Left cardiac atrium (tissue), 4 donors: ENCODE measurements at places on chromosomes 1 and 21. TPM values are rescaled to one million over a fixed set of nuclear protein-coding genes. Genes with fewer than 3 reads are reported as not detected.

DNA sequence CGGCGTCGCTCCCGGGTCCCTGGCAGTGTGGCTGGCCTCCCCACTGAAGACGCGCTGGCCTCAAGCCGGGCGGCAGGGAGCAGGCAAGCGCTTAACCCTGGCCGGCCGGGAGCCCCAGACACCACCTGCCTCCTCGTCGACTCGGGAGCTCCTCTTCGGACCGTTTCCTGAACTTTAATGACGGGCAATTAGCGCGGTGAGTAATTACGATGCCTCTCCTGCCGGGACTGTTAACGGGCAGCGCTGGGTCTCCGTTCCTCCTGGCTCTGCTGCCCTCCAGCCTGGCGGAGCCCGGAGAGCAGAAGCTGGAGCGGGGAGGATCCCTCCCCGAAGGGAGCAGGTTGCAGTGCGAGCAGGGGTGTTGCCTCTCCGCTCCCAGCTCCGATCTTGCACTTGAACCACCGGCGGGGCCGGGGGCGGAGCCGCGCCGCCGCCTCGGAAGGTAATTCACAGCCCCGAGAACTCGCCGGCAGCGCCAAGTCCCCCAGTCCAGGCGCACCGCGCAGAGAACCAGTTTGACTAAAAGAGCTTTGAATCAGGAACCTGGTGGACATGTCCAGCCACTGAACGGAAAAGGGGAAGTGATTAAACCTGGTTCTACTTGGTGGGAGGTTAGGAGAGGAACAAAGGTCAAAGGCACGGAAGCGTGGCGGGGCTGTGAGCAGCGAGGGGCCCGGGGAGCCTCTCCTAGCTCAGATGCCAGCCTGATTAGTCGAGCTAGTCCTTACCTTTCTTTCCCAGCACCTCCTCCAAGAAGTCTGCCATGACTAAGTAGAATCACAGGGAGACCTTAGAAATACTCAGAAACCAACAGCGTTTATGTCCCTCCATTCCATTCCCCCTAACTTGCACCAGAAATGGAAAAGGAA is 18.3 kb upstream of the PLEKHA6 start:
- DNase-seq, result peak; percentile 39

DNA sequence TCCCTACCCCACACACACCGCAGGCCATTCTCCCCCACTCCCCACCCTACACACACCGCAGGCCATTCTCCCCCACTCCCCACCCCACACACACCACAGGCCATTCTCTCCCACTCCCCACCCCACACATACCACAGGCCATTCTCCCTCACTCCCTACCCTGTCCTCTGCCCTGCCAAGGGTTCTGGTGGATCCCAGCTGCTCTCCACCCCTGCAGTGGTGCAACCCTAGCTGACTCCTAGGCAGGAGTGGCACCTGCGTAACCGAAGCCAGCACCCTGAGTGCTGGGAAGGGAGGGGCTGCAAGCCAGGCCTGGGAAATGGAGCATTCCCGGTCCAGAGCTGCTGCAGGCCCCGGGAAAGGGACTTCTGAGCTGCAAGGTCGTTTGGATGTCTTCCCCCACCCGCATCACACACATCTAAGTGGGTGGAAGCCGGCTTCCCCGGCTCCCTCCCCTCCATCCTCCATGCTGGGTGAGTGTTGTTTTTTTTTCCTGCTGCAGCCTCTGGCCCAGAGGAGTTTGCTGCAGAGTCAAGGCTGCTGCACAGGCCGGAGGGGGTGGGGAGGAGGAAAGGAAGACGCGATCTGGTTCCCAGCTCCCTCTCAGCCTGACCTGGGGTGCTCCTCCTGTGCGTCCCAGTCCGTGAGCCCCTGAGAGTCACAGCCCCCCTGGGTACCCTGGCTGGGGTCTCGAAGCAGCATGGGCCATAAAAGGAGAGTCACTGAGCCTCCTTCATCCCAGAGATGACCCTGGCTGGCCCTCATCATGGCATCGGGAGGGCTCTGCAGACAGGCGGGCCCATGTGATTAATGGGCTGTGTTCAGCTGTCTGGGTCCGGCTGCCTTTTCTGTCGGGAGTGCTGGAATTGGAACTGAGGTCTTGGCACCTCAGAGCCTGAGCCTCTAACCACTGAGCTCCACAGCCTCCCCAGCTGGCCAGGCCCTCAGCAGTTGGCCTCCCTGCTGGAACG is 16.1 kb downstream of the H6PD start:
- DNase-seq, result no peak

DNA sequence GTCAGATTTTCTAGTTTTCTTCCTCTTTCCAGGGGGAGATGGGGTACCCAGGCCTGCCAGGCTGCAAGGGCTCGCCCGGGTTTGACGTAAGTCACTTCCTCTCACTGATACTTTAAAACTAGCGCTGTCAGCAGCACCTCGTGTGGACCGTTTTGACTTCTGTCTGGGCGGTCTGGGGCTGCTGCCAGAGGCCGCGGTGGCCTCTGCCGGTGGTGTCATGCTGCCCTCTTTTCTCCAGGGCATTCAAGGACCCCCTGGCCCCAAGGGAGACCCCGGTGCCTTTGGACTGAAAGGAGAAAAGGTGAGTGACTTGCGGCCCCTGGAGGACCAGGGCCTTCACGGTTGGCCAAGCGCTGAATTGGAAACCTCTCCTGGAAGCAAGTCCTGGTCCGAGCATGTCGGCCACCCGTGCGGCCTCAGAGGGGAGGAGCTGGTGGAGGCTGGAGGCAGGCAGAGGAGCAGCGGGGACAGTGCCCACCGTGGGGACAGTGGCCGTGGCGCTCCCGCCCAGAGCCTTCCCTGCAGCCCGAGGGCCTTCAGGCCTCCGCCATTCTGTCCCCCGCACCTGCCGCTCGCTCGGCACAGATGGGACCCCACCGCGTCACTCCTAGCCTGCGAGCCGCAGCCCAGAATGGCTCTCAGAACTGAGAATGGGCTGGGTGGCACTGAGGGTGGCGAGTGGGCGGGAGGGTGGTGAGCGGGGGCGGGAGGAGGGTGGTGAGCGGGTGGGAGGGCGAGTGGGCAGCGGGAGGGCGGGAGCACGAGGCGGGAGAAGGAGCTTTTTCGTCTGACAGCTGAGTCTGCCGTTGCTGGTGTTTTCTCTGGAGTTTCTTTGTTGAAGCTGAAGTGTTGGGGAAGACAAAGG is 9.4 kb downstream of the COL6A1 start:
- no peak for DNase-seq

DNA sequence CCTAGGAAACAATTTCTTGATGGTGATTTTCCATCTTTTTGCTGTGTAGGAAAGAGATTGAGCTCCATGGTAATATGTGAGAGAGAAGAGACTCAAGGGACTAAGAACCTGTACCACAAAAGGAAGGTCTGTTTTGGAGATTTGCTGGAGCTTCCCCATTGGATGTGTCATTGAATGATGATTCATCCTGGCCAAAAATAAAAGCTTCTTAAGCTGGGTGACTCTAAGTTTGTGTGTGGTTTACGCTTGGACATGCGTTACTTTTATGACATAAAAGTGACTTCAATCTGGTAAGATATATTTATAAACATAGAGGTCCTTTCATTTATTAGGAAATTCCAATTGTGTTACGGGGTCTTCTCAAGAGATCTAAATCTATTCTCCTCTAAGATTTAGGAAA is 17.4 kb upstream of the IL19 start:
- no peak for DNase-seq

DNA sequence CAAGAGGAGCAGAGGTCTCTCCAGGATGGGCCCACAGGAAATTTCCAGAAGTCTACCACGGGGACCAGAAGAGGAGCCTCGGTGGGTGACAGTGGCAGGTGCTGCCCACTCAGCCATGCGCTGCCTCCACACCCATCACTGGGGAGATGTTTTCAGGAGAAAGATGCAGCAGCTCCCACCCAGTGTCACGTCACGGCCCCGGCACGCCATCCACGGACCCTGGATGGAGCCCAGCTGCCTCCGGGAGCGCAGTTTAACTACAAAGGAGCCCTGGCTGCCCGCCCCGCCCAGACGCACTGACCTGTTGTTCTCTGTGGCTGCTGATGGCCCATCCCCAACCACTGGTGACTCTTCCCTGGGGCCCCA is 6.8 kb downstream of the TSPEAR start:
- DNase-seq, result no peak

- DNase-seq, result no peak
These were observed 166.9 kb downstream of the HLX start for GRCh38 chr1:221045842-221046831.

DNA sequence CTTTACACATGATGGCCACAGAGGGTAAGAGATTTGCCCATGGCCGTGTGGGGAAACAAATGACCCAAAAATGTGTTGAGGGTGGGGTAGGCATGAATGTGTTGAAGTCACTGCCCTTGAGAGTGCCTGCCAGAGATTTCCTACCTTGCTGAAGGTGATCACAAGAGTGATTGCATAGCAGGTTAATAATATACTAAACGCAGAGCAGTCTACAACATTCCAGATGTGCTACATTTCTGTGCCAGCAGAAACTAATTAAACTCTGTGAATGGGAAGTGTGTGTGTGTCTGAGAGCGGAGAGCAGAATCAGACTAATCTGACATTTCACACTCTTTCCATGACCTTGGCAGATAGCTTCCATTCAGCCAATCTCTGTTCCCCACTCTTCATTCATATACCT is 93.3 kb upstream of the CD53 start:
- DNase-seq, result no peak

- no peak for DNase-seq
These were observed 1.8 kb downstream of the CDKN2C start for GRCh38 chr1:50971748-50972305.

DNA sequence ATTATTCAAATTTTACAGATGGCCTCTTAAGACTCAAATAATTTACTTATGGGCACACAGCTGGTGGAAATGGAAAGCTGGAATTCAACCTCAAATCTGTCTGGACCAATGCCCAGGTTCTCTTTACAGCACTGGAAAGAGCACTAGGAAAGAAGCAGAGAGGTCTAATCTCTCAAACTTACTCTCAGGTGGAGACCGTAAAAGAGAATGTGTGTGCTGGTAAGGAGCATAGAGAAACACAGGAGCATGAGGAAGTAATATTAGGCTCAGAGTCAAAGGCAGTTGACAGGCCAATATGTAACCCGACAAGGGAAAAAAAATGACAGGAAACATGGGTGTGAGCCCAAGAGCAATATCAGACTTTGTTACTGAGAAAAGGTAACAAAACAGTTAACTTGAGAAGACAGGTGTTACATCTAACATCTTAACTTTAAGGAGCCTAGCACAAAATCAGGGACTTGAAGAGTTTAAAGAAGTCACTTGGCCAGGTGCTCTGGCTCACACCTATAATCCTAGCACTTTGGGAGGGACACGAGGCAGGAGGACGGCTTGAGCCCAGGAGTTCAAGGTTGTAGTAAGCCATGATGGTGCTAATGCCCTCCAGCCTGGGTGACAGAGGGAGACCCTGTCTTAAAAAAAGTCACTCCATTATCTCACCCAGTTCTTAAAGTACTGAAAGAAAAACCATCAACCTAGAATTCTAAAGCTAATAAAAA is 20.7 kb downstream of the PPP1R15B start:
- no peak for DNase-seq

- no peak for DNase-seq
These were observed 44.9 kb downstream of the GFI1 start for GRCh38 chr1:92441697-92442342.

DNA sequence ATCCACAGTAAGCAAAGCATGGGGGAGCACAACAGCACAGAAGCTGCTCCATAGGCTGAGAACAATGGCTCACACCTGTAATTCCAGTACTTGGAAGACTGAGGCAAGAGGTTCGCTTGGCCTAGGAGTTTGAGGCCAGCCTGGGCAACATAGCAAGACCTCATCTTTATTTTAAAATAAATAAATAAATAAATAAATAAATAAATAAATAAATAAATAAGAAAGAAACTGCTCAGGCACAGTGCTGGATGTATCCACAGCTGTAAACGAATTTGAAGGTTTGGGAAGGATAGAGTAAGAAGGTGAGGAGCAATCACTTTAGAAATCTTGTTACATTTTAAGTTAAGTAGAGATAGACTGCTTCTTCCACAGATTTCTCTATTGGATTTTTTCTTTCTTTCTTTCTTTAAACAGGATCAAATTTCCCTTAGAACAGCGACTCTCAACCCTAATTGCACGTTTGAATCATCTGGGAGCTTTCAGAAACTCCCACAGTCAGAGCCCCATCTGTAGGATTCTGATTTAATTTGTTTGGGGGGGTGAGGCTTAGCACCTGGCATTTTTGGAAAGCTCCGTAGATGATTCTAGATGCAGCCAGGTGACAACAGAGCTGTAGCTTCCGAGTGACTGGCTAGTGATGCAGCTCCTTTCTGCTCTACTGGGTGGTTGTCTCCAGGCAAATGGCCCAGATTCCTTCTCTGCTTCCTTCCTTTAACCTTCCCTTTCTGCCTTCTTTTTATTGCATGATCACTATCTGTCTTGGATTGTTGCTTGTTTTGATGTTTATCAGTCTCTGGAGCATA is 53.5 kb downstream of the S1PR1 start:
- no peak for DNase-seq

GRCh38 chr1:7554385-7555235 is 216.5 kb upstream of the VAMP3 start:
- peak; percentile 22 for DNase-seq

GRCh38 chr1:114524944-114525343 is 13.9 kb upstream of the TRIM33 start:
- no peak for DNase-seq

DNA sequence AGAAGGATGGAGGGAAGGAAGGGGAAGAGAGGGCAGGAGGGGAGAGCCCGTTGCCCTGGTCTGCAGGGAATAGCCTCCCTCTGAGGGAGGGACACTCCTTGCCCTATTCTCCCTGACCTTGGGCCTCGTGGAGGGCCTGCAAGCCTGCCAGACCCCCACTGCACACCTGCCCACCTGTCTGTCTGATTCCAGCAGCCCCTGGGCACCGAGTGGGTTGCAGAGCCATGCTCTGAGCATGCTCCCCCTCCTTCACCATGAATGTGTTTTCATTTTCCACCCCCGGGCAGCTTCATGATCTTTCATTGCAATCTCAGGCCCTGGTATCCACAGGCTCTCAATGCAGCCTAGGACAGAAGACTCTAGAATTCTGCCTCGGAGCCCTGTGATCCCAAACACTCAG is 5.1 kb upstream of the NPHP4 start:
- no peak for DNase-seq

DNA sequence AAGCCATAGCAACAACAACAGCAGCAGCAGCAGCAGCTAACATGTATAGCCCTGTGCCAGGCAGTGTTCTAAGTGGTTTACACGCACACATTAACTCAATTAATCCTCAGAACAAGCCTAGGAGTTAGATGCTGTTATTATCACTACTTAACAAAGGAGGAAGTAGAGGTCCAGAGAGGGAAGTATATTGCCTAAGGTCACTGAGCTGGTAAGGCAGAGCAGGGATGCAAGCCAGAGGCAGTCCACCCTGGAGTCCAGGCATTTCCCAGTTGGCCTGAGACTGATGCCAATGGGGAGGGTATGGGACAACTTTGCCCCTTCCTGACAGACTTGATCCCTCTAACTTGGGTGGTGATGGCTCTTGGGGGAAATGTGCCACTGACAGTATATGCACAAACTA is 6.8 kb downstream of the CDC14A start:
- no peak for DNase-seq

Gene WNT9A
- 0.80 TPM for total RNA-seq

Gene SLC35D1
- total RNA-seq, result 2.6 TPM

Gene GNG4
- not detected for total RNA-seq

Gene ORC1
- total RNA-seq, result 0.94 TPM

Gene SPOCD1
- 1.2 TPM for total RNA-seq

Gene PSMG1
- total RNA-seq, result 21.3 TPM
